ENCODE measurements at places on chromosomes 1 and 21.

DNA sequence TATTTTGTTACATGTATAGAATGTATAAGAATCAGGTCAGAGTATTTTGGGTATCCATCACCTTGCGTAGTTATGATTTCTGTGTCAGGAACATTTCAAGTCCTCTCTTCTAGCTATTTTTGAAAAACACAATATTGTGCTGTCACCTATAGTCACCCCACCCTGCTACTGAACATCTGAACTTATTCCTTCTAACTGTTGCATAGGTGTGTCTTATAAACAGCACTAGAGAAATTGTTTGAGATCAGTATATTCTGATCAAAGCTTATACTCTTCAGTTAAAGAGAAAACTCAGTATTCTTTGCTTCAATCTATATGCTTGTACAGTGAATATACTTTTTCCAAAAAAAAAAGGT is 96.0 kb downstream of the ASH1L start:
- DNase-seq = no peak

- DNase-seq = no peak
Observed at GRCh38 chr1:3735027-3735681, 17.1 kb upstream of the CCDC27 start.

- no peak for DNase-seq
Observed at GRCh38 chr21:28871388-28872010, 121.2 kb downstream of the LTN1 start.

DNA sequence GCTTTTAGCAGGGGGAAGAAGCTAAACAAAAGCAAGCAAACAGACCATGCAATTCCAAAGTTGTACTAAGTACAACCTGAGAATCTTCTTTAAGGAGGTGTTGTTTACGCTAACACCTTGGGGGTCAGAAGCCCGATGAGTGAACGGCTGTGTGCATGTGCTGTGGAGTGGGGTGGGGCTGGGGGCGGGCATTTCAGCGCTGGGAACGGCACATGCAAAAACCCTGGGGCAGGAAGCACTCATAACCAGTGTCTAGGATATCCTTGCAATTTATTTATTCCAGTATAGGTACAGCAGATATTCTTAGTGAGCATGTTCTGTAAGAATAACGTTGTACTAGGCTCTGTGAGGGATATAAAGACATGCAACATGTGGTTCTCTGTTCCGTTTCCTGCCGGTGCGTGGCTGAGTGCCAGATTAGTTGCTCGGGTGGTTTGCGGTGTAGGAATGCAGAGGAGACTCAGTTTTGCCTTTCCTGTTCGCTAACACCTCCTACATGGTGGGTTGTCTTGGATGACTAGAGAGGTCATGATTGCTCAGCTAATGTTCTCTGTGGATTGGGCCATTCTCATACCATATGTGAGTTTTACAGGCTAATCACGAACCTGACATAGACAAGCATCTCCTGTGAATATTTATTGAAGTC is 3.7 kb downstream of the FASLG start:
- peak; percentile 89 for DNase-seq

GRCh38 chr1:177891809-177892208 is 78.0 kb downstream of the SEC16B start:
- no peak for DNase-seq

- DNase-seq = no peak
Observed at GRCh38 chr1:39640861-39641260, 1.4 kb upstream of the HEYL start.

- DNase-seq = no peak
Observed at GRCh38 chr1:23118957-23119792, 49.5 kb downstream of the LUZP1 start.
